ENCODE measurements at places on chromosomes 6 and 20.

- no peak for DNase-seq
These were observed 85.7 kb upstream of the CDH4 start for GRCh38 chr20:61166324-61166723.

DNA sequence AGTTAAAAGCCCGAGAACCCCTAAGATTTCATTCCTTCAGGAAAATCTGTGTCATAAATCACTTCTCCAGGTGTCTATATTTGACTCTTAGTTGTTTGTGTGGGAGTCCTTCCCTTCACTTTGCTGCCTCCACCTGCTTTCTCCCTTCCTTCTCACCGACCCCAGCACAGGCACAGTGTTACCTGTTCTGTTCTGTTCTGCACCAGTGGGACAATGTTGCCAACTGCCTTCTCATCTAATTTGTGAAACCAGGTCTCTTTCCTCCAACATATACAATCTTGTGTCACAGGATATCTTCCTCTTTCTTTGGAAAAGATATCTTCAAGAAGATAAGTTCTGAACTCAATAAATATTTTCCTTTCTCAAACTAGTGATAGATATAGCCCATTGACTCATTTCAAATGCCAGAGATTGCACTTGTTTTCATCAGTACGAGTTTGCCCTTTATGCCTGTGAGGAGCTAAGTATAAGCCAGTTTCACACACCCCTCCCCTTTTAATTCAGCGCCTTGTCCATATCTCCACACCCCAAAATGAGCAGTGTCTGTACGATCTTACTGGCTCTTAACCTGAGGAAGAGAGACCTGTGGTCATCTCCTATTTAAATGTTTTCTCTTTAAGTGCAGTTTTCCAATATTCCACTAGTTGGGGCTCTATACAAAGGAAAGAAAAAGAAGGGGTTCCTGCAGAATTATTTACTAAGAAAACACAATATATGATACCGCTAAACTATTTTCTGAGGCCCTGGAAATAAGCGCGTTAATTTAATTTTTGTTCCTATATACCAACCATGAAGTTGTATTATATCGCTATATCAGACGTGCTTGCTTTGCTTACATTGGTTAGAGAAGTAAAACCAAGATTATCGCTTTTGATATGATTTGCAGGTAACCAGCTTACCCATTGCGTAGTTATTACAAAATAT is 81.6 kb upstream of the PREP start:
- DNase-seq = no peak

- no peak for DNase-seq
These were observed 128.9 kb downstream of the GMDS start for GRCh38 chr6:2116496-2116895.

- DNase-seq = no peak
These were observed 85.8 kb upstream of the PREP start for GRCh38 chr6:105488516-105489215.

DNA sequence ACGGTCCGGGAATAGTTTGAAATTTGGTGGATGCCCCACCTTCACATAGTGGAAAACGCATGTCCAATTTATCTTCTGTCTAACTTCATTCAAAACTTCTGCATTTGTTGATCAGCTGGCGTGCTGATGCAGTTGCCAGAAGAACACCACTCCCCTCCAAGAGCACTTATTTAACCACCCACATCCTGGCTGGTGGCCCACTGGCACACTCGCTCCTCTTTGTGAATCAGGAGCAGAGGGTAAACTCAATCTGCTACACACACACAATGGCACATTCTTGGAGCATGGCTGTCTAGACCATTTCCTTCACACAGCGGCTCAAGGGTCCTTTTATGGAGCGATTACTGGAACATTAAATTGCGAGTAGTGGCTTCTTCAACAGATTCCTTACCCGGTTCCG is 55.1 kb upstream of the CEP162 start:
- no peak for DNase-seq

DNA sequence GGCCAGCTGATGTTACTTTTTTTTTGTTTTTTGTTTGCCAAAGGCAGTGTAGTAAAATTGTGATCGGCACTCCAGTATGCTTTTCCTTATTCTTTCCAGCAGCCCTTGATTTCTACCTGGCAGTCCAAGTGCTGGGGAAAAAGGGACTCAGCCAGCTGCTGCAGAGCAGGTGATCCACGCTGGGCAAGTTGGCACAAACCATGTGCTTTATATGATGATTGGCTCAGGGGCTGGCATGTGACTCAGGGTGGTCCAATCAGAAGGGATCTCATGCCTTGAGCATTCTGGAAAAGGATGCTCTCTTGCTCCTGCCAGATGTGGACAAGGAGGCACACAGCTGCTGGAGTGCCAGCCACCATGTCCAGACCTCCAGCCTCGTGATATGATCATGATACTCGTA is 54.5 kb downstream of the SULF2 start:
- no peak for DNase-seq

GRCh38 chr20:18284805-18285533 is 3.4 kb upstream of the ZNF133 start:
- DNase-seq = no peak

DNA sequence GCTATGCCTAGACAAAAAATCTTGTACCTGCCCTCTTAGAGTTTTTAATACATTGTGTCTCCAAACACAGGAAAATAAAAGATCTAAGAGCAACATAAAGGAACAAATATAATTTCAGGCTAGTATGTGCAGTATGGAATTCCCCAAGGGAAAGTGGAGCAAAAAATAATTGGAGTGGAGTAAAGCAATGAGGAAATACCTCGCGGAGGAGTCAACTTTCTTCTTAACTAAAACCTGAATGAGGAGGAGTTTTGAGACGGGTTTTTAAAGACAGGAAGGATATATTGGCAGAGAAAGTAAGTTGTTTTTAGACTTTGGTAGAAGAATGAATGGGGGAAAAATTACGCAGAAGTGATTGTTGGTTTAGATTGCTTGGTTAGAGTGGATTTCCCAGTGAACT is 14.0 kb downstream of the HIVEP1 start:
- DNase-seq = no peak

DNA sequence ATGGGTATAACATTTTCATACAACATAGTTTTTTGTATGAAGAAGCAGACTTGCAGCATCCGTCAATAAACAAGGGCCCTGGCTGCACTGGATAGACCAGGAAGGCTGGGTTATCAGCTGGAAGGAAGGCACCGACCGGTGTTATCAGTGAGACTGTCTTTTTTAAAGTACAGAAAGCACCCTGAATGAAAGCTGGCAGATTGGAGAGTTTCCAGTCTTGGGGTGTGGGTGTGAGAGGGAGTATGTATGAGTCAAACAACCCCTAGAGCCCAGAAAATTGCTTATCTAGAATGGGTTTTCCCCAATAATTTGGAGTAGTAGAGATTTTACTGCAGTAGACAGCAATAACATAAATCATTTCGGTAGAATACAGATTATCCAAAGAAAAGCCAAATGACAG is 42.4 kb downstream of the TXLNB start:
- no peak for DNase-seq

DNA sequence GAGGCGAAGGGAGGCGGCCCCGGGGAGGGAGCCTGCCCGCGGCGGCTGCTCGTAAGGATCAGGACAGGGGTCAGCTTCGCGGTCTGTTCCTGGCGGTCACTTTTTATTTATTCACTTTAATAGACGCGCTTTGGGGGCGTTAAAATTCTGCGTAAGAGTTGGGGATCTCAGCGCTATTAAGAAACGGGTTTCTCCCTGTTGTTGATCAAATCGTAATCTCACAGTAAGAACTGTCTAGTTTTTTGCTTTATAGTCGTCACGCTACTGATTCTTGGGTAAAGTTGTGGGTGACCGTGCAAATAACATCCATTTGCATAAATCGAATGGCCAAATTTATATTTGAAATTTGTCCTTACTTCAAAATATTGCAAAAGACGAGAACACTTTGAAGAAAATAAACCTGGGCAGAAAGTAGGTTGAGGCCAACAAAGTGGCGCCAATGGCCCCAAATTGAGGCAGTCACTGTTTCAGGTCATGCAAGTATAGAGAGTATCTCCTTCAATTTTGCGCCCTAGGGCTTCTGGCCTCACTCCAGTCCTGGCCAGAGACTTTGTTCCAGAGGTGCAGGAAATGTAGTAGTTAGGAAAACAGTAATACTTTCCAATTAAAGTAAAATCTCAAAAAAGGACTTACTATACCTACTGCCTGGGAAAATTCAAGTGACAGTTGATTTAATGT is 963 bp upstream of the RMND1 start:
- no peak for DNase-seq

GRCh38 chr6:56399672-56400263 is 152.4 kb upstream of the COL21A1 start:
- DNase-seq = no peak

DNA sequence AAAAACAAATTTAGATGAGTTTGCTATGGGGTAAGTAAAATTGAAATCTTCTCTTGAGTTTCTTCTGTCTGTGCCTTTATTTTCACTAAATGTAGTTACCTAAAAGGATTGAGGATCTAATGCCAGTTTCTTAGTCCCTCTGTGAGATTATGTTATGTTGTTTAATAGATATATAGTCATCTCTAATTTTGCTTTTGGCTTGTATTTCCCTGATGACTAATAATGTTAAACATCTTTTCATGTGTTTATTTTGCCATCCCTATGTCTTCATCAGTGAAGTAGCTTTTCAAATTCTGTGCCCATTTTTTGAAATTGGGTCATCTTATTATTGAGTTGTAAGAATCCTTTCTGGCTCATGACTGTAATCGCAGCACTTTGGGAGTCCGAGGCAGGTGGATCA is 13.7 kb downstream of the QRSL1 start:
- DNase-seq = no peak

GRCh38 chr6:77463861-77464494 is 687 bp upstream of the HTR1B start:
- DNase-seq = no peak

- no peak for DNase-seq
These were observed 250.4 kb downstream of the GMPR start for GRCh38 chr6:16488813-16489212.

GRCh38 chr6:145147981-145148749 is 587.2 kb downstream of the EPM2A start:
- DNase-seq = no peak

GRCh38 chr6:79170959-79171358 is 63.5 kb downstream of the HMGN3 start:
- DNase-seq = no peak

GRCh38 chr6:97214671-97215070 is 68.3 kb downstream of the MMS22L start:
- DNase-seq = no peak

DNA sequence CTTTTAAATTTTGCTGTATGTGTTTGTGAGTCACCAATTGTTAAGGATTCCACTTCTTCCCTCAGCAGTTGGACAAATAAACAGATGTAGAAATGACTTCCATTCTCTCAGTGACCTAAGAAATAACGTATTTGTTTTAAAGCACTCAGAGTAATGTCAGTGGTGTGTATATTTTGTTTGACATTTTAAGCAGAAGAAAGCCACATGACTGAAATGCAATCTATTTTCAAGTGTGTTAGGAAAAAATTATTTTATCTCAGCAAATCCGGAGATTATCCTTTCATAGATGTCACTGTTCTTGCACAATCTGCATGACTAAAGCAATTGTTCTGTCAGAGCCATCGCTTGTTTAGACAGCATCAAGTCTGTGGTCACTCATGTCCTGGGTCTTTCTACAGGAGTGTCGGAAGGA is 77.1 kb downstream of the JAG1 start:
- no peak for DNase-seq

DNA sequence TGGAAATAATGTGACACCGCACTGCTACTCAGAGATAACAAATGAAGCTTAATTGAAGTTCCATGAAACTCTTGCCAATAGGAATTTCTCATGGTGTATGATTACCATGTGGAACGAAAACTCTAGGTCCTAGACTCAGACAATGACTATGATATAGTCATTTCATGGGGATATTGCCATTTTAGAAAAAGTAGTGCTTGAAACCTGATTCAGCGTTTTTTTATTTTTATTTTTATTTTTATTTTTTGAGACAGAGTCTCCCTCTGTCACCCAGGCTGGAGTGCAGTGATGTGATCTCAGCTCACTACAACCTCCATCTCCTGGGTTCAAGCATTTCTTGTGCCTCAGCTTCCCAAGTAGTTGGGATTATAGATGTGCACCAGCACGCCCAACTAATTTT is 253.9 kb downstream of the FARS2 start:
- DNase-seq = no peak

- DNase-seq = no peak
These were observed 136.0 kb upstream of the SGK1 start for GRCh38 chr6:134453792-134454510.

DNA sequence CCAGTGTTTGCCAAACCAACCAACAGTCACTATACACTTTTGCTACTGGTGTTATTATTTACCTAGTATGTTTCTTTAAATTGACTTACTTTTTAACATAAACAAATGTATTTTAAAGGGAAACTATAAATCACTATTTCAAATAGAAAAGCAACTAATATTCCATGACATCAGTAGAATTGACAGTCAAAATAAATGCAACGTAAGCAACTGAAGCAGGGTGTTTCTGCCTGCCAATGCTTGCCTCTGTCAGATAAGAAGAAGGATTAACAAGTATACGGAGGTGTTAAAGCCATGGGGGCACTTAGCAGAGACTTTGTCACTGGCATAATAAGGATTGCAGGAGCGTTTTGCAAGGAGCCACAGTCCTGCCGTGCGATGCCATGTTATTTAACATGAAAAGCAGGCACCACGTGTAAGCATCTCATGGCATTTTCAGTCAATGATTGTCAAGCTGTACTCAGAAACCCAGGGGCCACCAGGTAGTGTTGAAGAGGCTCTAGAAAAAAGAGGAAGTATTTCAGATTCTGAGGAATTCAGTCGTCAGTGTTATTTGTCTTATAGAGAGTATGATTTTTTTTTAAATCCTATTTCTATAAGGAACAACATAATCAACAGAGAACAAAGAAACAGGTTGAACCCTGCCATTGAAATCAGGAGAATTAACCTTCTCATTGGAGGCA is 131.7 kb downstream of the BFSP1 start:
- no peak for DNase-seq

- DNase-seq = no peak
These were observed 107.7 kb upstream of the CDYL start for GRCh38 chr6:4668271-4669179.

GRCh38 chr6:43749461-43749860 is 20.6 kb upstream of the VEGFA start:
- DNase-seq = no peak

GRCh38 chr6:33425668-33426577 is 6.1 kb downstream of the SYNGAP1 start:
- peak; percentile 63 for DNase-seq

GRCh38 chr20:9506280-9506821 is 8.0 kb upstream of the LAMP5 start:
- DNase-seq = no peak

DNA sequence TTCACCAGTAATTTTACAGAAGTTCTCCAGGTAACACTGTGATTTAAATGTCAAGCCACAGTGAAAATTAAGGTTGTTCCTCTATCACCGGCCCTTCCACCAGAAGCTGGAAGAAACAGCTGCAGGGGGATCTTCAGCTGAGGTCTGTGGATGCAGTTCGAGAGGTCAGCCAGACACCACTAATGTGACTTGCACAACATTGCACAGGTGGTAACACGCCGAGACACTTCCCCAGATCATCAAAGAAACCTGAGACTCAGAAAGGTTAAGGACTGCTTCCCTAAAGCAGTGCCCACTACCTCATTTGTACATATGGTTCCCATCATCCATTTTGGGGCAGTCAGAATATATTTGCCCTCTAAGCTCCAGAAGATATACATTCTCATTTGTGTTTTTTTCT is 8.1 kb upstream of the SERPINB9 start:
- no peak for DNase-seq
